ENCODE measurements at places on chromosomes 6 and 20. TPM values are rescaled to one million over a fixed set of nuclear protein-coding genes. Genes with fewer than 3 reads are reported as not detected.

- no peak for DNase-seq
Measured at GRCh38 chr20:35305682-35306556, 13.7 kb upstream of the FAM83C start.

- no peak for DNase-seq
Measured at GRCh38 chr20:52049001-52049731, 142.4 kb downstream of the ZFP64 start.

Gene CAGE1
- not detected for total RNA-seq

Gene HLA-B
- total RNA-seq, result 491 TPM

Gene POM121L2
- not detected for total RNA-seq
